ENCODE measurements at places on chromosomes 11 and 22.

DNA sequence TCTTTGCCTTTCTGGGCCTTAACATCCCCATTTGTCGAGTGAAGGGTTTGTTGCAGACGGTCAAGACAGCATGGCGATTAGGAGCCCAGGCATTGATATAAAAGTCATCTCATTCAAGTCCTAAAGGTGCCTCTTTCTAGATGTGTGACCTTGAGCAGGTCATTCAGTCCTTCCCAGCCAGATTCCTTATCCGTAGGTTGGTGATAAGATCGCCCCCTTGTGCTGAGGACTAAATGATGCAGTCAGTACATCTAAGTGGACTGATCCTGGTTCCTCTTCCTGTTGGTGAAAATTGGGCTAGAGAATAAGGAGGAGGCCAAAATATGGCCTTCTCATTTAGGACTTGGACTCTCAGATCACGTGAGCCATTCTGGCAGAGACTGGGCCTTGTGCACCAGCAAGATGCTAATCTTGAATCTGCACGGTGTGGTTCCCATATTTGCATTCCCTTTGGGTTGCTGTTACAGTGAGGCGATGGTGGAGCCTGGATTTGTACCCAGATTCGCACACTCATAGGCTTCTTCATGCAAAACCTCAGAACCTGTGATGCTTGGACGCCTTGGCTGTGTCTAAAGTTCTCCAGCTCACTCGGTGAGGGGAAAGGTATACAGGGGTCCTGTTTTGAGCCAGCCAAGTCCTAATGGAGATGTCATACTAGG, 156.8 kb downstream of the MYO18B start:
- DNase-seq, result no peak

GRCh38 chr22:46774253-46774979, 12.0 kb downstream of the TBC1D22A start:
- no peak for DNase-seq

DNA sequence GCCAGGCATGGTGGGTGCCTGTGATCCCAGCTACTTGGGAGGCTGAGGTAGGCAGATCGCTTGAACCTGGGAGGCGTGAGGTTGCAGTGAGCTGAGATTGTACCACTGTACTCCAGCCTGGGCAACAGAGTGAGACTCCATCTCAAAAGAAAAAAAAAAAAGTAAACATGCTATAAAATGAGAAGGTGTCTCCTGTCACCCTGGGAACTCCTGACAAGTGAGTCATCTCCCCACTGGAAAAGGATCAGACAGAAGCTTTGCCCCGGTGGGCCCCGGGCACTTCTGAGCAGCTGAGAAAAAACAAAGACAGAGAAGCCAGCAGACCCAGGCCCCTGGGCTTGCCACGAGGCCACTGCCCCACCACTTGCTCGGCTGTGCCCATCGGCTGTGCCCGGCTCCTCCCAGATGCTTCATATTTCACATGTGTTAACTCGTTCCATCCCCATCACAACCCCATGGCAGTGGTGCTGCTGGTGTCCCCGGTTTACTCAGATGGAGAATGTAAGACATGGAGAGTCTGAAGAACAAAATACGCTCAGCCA, 22.3 kb downstream of the TTLL1 start:
- no peak for DNase-seq

DNA sequence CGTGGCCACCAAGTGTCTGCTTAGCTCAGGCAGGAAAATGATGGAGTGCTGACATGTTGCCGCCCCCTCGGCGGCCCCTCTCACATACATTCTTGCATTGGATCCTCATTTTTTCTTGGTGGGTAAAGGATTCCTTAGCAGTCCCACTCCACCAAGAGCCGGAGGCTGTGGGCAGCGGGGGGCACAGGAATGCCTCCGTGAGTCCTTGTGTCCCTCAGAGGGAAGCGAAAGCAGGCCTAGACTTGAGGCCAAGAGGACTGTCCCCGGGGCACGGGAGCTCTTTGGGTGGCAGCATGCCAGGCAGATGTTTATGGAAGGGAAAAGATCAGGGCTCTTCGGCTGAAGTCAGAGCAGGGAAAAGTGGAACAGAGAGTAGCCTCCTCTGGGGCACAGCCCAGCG, 21.6 kb downstream of the LRFN4 start:
- no peak for DNase-seq

DNA sequence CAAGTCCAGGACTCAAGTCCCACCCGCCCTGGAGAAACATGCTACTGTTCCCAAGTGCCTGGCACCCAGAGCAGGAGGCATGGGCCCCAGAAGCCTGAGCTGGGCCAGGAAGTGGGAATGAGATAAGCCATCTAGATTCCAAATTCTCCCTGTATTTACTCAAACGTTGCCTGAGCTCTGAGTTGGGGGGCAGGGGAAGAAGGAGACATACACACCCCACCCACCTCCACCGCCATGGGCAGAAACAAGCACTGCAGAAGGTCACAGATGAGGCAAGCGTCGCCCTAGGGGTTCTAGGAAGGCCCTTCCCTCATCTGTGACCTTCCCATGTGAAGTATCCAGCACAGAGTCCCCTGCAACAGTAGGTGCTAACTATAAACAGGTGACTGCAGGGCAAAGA, 54.0 kb downstream of the PLEKHA7 start:
- DNase-seq, result no peak

DNA sequence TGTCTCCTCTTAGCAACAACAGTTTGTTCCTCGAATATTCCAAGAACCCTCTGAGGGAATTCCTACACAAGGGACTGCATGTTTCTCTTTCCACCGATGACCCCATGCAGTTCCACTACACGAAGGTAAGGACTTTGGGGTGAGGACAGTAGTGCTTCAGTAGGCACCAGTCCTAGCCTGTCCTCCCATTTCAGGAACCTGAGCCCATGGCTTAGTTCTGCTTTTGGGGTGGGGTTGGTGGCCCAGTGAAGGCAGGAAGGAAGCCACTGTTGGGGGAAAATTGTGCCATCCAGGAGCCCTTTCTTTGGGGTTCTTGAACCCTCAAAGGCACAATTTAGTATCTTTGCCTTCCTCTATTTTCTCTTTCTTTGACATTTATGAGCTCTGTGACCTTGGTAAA, 38.2 kb downstream of the RNF141 start:
- DNase-seq, result no peak

DNA sequence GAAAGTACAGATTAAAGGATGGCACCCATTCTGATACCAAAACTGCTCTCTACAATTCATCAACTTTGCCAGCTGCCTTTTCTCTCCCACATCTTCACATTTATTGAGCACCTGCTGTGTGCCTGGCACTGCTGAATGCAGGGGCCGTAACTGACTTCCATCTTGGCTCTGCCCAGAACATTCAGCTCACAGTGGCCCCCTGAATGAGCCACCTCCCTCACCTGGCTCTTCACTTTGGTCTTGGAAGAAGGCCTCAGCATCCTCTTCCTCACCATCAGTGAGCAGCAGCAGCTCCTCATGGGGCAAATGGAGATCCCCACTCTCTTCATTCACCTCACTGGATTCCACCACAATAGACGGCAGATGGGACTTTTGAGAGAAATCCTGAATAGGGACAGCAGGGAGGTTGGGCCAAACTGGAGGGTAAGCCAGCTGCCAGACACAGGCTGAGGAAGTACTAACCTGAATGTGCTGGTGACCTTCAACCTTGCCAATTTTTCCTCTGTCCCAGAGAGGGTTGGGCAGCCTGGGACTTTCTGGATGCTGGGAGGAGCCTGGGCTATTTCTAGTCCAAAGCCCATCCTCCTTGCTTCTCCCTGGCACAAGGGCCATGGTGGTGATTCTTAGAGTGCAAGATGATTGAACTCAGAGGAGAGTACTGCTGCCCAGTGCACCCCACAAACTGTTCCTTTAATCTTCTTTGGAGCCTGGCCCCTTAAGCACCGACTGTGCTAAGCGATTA, 1.9 kb upstream of the UQCC3 start:
- DNase-seq, result no peak

DNA sequence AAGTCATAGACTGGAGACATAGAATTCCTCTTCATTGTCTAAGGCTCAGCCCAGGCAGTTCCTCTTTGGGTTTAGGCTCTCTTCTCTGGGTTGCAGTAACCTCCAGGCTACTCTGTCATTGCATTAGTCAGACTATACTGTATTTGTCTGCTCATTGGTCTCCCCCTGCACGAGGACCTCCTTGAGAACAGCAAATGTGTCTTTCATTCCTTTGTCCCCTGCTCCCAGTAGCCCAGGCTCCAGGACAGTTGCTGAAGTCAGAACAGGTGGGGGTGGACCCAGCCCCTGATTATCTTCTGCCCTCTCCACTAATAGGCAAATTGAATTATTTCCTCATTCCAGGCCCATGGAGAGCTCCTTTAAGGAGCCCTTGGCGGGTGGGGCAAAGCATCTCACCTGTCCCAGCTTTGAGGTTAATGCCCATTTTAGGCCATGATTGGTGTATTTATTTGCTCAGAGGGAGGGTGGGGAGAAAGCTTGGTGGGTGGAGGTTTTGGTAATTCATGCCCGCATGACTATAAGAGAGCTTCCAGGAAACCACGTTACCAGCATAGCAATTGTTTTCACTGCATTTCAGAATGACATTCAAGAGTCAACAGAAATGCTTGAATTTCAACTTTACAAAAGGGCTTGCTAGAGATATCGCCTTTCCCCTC, 40.9 kb downstream of the NAV2 start:
- no peak for DNase-seq

DNA sequence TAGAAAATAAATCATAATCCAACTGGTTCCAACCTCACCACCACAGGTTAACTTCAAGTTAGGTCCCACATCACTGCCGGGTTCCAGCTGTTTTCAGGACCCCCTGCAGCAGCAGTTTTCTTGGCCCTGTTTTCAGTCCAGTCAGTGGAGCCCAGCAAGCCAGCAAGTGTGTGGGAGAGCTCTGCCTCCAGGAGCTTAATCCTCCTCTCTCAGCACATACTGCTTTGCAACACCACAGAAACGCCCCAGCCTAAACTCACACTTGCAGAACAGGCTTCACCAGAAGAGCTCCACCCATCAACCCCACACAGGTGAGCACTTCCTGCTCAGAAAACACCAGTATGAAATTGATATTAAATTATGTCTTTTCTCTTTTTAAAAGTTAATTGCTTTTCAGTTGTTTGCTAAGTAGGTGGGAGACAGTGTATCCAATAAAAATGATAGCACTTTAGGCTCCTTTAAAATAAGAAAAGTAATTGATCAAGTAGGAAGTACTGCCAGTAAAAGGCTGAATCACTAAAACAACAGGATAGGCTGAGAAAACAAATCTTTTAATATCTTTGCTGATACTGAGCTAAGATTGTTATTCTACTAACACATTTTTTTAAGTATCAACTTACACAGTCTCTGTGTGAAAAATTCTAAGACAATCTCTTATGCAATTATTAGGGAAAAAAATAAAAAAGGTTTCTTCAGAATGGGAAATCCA, 81.5 kb upstream of the TP53AIP1 start:
- no peak for DNase-seq

DNA sequence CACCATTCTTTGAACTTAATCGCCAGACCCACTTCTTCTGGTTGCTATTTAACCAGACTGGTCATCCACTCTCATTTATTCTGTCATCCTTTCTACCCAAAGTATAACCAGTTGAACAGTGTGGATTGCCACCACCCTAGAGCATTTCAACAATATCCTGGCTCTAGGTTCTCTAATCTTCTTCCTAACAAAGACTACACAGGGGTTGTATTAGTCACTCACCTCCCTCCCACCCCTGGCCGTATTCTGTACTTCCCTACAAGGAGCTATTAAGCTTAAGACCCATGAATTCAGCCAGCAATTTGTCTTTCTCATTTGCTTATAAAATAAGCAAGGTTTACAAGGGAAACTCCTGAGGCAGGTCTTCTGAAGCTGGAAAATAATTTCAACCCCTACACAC, 46.9 kb upstream of the CEP126 start:
- no peak for DNase-seq

- DNase-seq, result no peak
Observed at GRCh38 chr11:64357904-64358535, 942 bp upstream of the RPS6KA4 start.

DNA sequence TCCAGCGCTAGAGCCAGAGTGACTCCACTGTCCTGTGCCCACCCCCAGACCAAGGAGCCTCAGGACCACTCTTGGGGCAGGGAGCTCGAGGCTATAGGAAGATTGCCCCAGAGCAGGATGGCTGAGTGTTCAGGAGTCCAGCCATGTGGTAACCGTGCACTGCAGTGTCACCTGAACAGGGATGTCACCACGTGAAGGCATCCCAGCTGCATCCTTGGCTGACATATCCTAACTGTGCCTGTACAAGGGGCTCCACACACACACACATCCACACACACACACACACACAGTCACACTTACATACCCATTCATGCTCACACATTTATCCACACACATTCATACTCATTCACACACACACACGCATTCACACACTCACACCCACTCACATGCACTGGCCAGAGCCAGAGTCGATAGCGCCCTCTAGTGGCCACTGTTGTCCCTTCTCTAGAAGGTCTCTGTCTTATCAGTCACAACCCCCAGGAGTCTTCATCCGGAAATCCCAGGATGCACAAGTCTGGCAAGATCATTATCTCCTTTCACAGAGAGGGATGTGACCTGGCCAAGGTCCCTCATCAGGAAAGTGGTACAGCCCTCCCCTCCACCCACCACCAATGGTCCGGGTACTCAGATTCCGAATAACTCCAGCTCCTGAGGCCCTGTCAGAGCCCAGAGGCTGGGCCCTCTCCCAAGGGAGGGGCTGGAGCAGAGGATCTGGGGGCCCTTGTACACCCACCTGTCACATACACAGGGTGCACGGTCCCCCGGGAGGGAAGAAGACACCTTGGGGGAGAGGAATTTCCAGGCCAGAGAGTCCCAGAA, 55.1 kb downstream of the IGLL5 start:
- peak; percentile 18 for DNase-seq

DNA sequence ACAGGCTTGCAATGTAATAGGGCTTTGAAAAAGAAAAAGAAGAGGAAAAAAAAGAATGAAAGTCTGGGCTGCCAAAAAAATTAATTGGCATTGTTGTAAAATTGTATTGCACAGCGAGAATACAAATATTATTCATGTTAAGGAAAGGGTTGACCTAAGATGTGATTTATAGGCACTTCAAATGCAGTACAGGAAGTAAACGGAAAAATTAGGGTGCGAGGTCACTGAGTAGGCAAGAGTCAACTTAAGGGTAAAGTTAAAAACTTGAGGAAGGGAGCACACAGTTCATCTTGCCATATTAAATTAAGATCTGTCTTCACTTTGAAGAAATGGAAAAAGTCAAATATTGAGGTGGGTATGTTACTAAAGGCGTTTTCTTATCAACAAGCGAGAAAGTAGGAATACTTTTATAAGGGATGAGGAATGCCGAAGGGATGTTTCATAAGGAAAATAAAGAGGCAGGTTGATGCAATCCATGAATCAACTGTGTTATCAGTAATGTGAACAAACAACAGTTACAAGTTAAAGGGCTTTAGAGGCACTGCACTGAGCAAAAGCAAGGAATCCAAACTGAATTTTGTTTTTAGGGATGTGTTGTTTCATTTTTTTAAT, 123.0 kb downstream of the WT1 start:
- no peak for DNase-seq

All from uterus (tissue), 4 donors.